ENCODE measurements at places on chromosomes 7 and 10. TPM values are rescaled to one million over a fixed set of nuclear protein-coding genes. Genes with fewer than 3 reads are reported as not detected.

The NUTM2E gene
- total RNA-seq, result 0.20 TPM

The DENND2A gene
- 24.9 TPM for total RNA-seq

The RAB19 gene
- total RNA-seq, result 0.49 TPM

The SPDYE6 gene
- not detected for total RNA-seq

The CNNM1 gene
- 0.20 TPM for total RNA-seq

The IDI2 gene
- total RNA-seq, result not detected

The ENKUR gene
- total RNA-seq, result 0.39 TPM

The C10orf105 gene
- total RNA-seq, result under 0.01 TPM

The ZKSCAN5 gene
- total RNA-seq, result 6.2 TPM

The SFRP4 gene
- 5.0 TPM for total RNA-seq

The PLXNA4 gene
- total RNA-seq, result 6.8 TPM

The PTPN20 gene
- 3.2 TPM for total RNA-seq

The LIPM gene
- 17.1 TPM for total RNA-seq

The SPOCK2 gene
- 0.79 TPM for total RNA-seq

The COL28A1 gene
- total RNA-seq, result 9.0 TPM

The SPDYE3 gene
- total RNA-seq, result not detected

The ABCC2 gene
- 2.1 TPM for total RNA-seq

The STAG3 gene
- total RNA-seq, result 0.89 TPM

The C7orf57 gene
- 0.10 TPM for total RNA-seq

The AGBL3 gene
- 2.0 TPM for total RNA-seq

The GDF2 gene
- not detected for total RNA-seq

The FAM221A gene
- total RNA-seq, result 5.3 TPM

The SFRP5 gene
- total RNA-seq, result 1.7 TPM

The MICU1 gene
- 42.5 TPM for total RNA-seq

The ARPC1A gene
- total RNA-seq, result 56.2 TPM

The CALHM2 gene
- total RNA-seq, result 11.1 TPM

The SH2D4B gene
- total RNA-seq, result 0.20 TPM

The FAM25C gene
- total RNA-seq, result not detected

The PON1 gene
- total RNA-seq, result 0.10 TPM

The NFKB2 gene
- total RNA-seq, result 20.5 TPM

The FAS gene
- total RNA-seq, result 28.6 TPM

The FAM24B gene
- total RNA-seq, result 5.7 TPM

The SLC29A3 gene
- total RNA-seq, result 2.2 TPM

All from skin of body (tissue), 3 donors.